ENCODE measurements at places on chromosomes 13 and 19.

DNA sequence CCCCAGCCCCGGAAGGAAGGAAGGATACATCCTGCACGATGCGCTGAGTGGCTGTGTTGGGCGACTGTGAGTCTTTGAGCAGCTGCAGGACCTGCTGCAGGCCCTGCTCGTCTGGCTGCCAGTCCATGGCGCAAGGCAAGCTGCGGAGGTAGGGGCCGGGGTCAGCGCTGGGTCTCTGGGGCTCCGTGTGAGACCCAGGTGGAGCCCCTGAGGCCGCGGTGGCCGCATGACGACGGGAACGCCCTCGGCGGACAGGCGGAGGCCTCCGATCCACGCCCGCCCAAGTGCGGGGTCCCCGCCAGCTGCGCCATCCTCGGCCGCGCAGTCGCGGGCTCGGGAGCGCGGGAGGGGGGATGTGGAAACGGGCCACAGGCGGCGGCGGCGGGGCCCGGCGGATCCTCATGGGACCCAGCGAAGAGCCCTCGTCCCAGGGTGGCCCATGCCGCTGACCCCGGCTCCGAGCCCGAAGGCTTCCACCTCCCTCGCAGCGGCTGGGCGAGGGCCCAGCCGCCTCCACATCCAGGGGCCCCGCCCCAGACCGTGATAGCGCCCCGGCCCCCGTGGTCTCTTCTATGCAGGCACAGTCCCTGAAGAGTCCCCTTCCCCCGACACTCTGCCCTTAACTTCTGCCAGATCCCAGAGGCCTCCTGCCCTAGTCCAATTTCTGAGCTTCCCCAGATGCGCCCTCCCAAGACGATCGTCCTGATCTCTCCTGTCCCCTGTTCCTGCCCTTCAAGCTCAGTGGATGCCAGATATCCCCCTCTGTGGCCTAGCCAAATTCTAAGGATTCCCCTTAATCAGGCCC lies 2.7 kb downstream of the TNPO2 start:
- no peak for DNase-seq

GRCh38 chr19:4705413-4706131 lies 18.1 kb downstream of the DPP9 start:
- no peak for DNase-seq

DNA sequence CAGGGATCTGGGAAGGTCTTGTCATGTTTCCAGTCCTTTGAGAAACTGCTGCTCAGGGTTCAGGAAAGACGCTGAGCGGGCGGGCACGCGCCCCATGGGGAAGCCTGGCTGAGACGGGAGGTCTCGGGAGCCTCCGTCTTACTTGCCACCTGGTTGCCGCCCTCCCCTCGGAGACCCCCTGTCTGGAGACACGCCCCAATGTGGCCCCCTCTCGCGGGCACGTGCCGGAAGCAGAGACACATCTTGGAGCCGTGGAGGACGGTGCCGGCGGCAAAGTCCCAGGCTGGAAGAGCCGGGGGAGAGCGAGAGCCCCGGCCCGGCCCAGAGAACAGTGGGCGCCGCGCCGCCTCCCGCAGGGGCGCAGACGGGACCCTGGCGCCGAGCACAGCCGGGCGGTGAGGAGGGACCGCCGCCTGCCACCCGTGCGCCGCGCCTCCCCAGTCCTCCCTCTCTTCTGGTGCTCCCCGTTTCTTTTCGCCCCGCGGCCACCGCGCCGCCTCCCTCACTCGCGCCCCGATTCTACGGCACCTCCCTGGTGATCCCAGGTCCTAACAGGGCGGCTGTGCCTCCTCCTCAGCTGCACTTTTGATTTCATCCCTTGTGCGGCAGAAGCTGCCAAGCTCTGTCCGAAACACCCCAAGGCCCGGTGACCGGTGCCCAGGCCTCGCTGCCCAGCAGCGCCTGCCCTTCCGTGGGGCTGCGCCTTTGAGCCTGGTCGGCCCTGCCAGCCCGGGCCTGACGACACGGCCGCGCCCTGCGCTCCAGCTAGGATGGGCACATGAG lies 15.5 kb downstream of the GJB2 start:
- DNase-seq, result no peak

DNA sequence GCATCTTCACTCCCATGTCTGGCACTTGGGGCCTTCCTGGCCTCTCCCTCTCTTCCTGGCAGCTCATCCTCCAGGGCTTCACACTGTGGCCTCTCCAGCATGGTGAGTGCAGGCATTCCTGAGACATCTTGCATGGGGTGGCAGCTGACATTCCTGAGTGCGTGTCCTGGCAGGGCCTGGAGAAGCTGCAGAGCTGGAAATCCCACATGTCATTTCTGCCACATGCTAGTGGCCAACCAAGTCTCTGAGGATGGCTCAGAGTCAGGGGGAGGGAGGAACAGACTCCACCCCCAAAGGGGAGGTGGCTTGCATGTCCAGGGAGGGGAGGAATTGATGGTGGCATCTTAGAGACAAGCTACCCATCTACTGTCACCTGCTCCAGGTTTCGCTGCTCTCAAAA lies 41.6 kb upstream of the AMER2 start:
- no peak for DNase-seq

DNA sequence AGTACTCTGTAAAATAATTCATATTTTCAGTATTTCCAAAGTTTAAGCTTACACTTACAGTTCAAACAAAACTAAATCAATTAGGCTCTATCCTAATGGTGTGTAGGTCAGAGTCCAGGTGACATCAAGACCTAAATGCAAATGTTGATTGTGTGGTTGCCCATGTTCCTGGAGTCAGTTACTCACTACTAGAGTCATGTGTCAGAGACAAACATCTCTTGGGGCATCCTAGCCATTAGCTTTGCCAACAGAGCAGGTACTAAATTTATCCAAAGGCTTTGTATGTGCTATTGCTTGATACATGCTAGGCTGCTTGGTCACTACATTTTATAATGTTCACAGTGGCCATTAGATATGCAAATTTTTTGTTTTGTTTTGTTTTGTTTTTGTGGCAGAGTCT lies 11.7 kb downstream of the SPRY2 start:
- DNase-seq, result no peak
